ENCODE measurements at places on chromosomes 16 and 17. TPM values are rescaled to one million over a fixed set of nuclear protein-coding genes. Genes with fewer than 3 reads are reported as not detected.

The STAC2 gene
- total RNA-seq, result 0.18 TPM

DNA sequence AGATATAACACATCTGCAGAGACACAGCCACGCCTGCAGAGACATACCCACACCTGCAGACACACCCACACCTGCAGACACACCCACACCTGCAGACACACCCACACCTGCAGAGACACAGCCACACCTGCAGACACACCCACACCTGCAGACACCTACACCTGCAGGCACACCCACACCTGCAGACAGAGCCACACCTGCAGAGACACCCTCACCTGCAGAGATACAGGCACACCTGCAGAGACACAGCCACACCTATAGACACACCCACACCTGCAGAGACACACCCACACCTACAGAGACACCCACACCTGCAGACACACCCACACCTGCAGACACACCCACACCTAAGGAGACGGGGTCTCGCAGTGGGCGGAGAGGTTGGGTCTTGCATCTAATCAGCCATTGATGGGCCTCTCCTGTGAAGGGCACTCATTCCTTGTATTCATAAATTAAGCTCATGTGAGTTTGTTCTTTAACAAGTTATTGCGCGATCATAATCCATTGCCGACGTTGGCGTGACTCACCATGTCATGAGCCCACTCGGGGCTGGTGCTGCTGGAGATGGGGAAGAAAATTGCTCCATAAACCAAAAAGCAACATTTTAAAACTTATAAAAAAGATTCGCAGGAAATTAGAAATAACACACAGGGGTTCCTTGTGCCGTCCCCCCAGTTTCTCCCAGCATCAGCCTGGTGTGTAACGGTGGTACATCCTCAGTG is 28.9 kb upstream of the CDH15 start:
- no peak for DNase-seq
- H3K27ac ChIP-seq, result no peak overlapping the region
- H3K36me3 ChIP-seq, result peaks cover 25% of the 10 kb centered on the region

- no peaks in the 10 kb centered on the region for H3K27me3 ChIP-seq
- no peak overlapping the region for H3K4me3 ChIP-seq
- H3K4me1 ChIP-seq, result no peaks in the 10 kb centered on the region
- no peak overlapping the region for H3K27ac ChIP-seq
These were observed 60.0 kb upstream of the MPHOSPH6 start for GRCh38 chr16:82229800-82230619.

The TEKT1 gene
- total RNA-seq, result not detected

GRCh38 chr16:9035996-9036395 is 55.4 kb upstream of the HAPSTR1 start:
- H3K36me3 ChIP-seq, result no peaks in the 10 kb centered on the region
- no peaks in the 10 kb centered on the region for H3K4me1 ChIP-seq
- no peak overlapping the region for H3K27ac ChIP-seq
- no peaks in the 10 kb centered on the region for H3K27me3 ChIP-seq
- H3K4me3 ChIP-seq, result no peak overlapping the region

The OTOP2 gene
- not detected for total RNA-seq

- H3K27me3 ChIP-seq, result no peaks in the 10 kb centered on the region
- peak; percentile 32 for DNase-seq
- H3K36me3 ChIP-seq, result no peaks in the 10 kb centered on the region
- no peak overlapping the region for H3K4me3 ChIP-seq
- peaks cover 43% of the 10 kb centered on the region for H3K4me1 ChIP-seq
These were observed 155.5 kb downstream of the ZNF423 start for GRCh38 chr16:49700251-49701064.

DNA sequence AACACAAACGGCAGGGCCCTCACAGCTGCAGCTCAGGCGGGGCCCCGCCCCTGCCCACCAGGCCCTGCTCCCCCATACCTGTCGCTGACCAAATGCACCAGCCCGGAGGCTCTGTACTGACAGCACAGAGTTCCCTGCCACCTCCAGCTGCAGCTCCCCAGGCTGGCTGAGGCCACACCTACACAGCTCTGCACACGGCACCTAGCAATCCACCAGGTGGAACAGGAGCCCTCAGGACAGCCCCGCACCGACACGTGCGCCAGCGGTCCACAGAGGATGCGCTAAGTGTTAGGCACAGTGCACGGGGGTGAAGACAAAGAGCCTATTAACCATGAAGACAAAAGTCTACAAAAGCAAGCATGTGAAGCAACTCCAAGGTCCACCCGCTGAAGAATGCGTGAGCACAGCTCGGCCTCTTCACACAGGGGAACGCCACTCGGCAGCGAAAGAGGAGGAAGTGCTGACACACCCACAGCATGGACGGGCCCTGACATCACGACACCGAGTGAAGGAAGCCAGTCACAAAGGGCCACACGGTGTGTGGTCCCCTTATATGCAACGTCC is 5.4 kb downstream of the ZCCHC14 start:
- peak overlapping the region; percentile 29 for H3K4me3 ChIP-seq
- H3K36me3 ChIP-seq, result no peaks in the 10 kb centered on the region
- DNase-seq, result peak; percentile 56
- H3K27ac ChIP-seq, result peak overlapping the region; percentile 24
- peaks cover 41% of the 10 kb centered on the region for H3K4me1 ChIP-seq

The PYDC1 gene
- not detected for total RNA-seq

The TEX19 gene
- total RNA-seq, result not detected

- H3K36me3 ChIP-seq, result no peaks in the 10 kb centered on the region
- peak overlapping the region; percentile 40 for H3K4me3 ChIP-seq
- peaks cover 22% of the 10 kb centered on the region for H3K4me1 ChIP-seq
- peak; percentile 61 for DNase-seq
- H3K27ac ChIP-seq, result no peak overlapping the region
These were observed 79.0 kb downstream of the RPA1 start for GRCh38 chr17:1908699-1909309.

DNA sequence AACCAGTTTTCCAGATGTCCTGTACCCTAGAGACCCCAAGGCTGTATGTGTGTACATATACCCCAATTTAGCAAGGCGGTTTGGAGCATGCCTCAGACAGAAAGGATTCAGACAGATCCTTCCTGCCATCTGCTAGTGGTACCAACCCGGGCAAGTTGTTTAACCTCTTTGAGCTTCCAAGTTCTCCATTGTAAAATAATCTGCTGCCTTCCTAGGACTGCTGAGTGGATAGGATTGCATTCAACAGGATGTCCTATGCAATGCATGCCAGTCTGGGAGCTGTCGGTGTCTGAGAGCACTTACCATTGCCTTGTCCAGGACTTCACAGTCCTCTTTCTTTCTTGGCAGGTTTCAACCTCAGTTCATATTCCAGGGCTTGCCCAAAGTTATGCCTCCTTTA is 1.9 kb downstream of the CDH13 start:
- H3K27ac ChIP-seq, result peak overlapping the region; percentile 91
- no peaks in the 10 kb centered on the region for H3K27me3 ChIP-seq
- H3K4me1 ChIP-seq, result peaks cover 40% of the 10 kb centered on the region
- peak overlapping the region; percentile 85 for H3K4me3 ChIP-seq

DNA sequence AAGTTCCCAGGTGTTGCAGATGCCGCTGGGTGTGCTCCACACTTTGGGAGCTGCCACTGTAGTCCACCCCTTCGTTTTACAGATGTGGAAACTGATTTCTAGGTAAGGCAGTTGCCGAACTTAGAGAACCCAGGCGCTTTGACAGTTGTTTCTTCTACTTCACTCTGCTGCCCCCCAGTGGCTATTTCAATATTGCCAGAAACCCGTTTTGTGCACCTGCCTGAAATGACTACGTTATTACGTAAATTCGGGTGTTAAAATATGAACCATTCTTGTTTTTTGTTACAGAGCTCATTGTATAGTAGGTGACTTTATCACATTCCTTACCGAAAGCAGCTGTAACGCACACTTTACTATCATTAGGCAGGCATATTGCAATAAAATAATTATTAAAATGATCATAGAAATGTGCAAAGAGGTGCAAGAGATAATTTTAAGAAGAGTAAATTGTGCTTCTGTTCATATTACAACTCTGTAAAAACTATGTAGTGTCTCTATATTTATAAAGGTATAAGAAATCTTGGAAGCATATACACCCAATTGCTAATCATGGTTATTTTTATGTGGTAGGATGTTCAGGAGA is 44.9 kb downstream of the OTOA start:
- H3K27ac ChIP-seq, result no peak overlapping the region
- no peaks in the 10 kb centered on the region for H3K27me3 ChIP-seq
- peak; percentile 45 for DNase-seq
- H3K4me1 ChIP-seq, result no peaks in the 10 kb centered on the region

The HBM gene
- 0.56 TPM for total RNA-seq

DNA sequence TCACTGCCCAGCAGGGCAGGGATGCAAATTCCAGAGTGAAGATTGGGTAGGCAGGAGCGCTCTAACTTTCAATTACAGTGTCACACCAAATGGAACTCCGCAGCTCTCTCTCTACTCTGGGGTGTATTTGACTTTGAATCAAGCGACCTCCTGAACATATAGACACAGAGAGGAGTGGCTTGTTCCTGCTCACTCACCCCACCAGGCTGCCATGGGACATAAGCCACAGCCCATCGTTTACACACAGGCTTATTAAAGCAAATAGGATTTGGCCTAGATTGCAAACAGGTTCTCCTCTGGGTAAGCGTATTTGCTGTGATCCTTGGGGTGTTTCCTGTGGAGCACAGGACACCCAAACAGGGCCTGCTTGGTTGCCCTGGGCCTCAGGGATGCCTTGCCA is 281.6 kb upstream of the CCL2 start:
- DNase-seq, result no peak
- no peak overlapping the region for H3K4me3 ChIP-seq
- H3K27ac ChIP-seq, result no peak overlapping the region
- H3K27me3 ChIP-seq, result no peaks in the 10 kb centered on the region
- no peaks in the 10 kb centered on the region for H3K36me3 ChIP-seq

DNA sequence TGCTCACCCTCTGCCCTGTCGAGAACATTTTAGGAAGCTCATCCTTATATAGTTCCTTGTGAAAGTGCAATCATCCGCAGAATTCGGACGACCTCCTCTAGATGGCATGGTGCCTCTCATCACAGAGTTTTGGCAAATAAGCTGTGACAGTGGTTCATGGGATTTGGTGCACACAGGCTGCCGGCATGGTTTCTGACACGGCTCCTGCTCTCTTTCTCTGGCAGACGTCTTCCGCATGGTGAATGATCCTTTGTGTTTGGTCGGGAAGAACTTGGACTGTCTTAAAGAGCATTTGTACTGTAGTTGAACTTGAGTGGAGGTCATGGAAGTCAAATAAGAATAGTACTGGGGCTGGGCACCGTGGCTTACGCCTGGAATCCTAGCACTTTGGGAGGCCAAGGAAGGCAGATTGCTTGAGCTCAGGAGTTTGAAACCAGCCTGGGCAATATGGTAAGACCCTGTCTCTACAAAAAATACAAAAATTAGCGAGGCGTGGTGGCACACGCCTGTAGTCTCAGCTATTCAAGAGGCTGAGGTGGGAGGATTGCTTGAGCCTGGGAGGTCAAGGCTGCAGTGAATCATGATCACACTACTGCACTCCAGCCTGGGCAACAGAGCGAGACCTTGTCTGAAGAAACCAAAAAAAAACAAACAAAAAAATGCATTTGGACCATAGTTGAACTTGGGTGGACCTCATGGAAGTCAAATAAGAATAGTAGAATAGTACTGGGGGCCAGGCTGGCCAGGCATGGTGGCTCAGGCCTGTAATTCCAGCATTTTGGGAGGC is 34.7 kb upstream of the NAT9 start:
- H3K27me3 ChIP-seq, result no peaks in the 10 kb centered on the region
- H3K27ac ChIP-seq, result no peak overlapping the region
- peaks cover 49% of the 10 kb centered on the region for H3K4me1 ChIP-seq
- H3K4me3 ChIP-seq, result no peak overlapping the region
- peaks cover 4% of the 10 kb centered on the region for H3K36me3 ChIP-seq
- no peak for DNase-seq

- H3K36me3 ChIP-seq, result peaks cover 42% of the 10 kb centered on the region
- H3K27ac ChIP-seq, result no peak overlapping the region
- H3K27me3 ChIP-seq, result no peaks in the 10 kb centered on the region
- no peak for DNase-seq
- peaks cover 26% of the 10 kb centered on the region for H3K4me1 ChIP-seq
- no peak overlapping the region for H3K4me3 ChIP-seq
These were observed 76.3 kb downstream of the USP31 start for GRCh38 chr16:23072769-23073549.

DNA sequence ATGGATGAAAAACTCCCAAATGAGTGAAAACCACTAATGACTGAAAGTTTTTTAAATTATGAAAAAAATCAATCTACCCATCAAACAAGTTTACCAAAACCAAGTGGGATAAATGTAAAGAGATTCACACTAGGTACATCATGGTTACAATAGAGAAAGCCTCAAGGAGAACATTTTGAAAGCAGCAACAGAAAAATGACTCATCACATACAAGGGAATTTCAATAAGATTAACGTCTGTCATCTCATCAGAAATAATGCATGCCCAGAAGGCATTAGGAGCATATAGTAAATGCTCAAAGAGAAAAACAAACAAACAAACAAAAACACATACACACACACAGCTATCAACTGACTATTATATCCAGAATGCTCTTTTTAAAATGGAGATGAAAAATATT is 261.8 kb upstream of the KIF2B start:
- no peaks in the 10 kb centered on the region for H3K36me3 ChIP-seq
- no peak overlapping the region for H3K27ac ChIP-seq
- DNase-seq, result no peak
- no peaks in the 10 kb centered on the region for H3K4me1 ChIP-seq

The LPO gene
- not detected for total RNA-seq

DNA sequence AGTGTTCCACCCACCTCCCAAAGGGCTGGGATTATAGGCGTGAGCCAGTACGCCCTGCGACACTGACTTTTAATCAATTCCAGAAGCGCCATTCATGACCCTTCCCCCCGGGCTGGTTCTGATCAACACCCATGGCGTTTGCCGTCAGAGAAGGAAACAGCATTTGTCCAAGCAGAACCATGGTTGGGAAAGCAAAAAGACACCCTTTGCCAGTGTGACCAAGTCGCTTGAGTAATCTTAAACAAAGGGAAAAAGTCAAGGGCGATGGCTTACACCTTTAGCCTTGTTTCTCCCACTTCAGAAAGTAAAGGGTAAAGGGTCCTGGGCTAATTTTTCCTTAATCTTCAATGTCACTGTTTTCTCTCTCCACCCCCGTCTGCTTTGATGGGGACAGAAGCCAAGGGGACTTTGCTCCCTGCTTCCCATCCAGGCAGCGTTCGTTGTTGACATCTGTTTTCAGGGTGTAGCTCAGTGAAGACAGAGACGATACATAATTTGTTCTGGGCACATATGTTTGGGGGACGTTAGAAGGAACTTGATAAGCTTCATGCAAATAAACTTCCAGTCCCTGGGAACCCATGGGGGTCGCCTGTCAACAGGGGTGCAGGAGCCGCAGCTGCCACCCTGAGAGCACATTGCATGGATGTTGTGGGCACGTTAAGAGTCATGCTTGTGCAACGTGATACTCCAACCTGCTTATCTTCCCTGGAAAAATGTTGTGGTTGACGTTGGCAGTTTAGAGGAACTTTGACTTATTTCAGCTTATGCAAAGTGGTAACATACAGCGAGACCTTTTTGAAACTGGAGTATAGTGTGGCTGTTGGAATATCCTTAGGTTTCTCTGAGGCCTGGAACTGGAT is 50.6 kb upstream of the TANGO6 start:
- H3K36me3 ChIP-seq, result no peaks in the 10 kb centered on the region
- no peaks in the 10 kb centered on the region for H3K4me1 ChIP-seq
- H3K4me3 ChIP-seq, result no peak overlapping the region
- H3K27ac ChIP-seq, result no peak overlapping the region
- no peak for DNase-seq

The CMTM2 gene
- not detected for total RNA-seq

The PSMB3 gene
- total RNA-seq, result 199 TPM

The TNFRSF17 gene
- total RNA-seq, result not detected
